ENCODE measurements at places on chromosomes 11 and 22. TPM values are rescaled to one million over a fixed set of nuclear protein-coding genes. Genes with fewer than 3 reads are reported as not detected.
A peak's percentile ranks its signal among the peaks of the same experiment; 100 is the strongest.

DNA sequence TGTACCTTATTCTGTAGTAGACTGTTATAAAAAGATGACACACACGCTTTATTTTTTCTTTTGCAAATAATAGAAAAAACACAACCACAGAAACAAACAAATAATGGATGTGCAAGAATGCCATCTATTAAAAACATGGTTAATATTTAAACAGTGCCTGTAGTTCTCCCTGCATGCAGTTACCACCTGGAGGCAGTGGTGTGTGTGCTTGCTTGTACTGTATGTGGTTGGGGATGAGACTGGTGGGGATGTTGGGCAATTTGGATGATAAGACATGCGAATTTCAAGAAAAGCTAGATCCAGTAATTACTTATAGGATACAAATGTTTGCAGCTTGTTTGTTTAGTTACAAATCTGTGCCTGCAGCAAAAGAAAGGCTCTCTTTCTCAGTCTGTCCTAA is 3.6 kb downstream of the C11orf87 start:
- DNase-seq: no peak

DNA sequence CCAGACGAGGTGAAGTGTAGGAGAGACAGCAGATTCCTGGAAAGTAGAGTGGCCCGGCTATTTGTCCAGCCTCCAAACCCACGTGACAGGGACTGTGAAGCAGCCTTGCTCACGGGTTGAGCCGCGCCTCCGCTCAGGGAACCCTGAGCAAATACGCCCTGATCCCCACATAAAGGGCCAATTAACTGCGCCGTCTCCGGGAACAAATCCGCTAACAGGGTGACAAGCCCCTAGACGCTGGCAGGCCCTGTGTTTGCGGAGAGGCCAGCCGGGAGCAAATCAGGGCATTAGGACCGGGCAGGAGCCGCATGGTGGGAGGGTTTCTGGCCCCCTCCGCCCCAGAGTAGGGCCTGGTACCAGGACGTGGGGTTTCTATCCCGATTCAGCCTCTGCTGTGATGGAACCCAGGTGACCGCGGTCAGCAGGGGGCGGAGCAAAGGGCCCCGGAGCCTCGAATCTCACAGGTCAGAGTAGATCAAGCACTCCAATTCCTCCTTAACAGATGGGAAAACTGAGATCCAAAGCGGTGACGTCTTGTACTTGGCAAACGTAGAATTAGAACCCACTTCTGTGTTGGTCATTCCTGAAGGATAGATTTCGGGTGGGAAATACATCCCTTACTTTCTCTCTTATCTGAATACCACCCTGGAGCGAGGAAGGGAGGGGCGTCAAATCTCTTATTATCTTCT is 2.0 kb upstream of the ROBO3 start:
- DNase-seq: peak; percentile 49

DNA sequence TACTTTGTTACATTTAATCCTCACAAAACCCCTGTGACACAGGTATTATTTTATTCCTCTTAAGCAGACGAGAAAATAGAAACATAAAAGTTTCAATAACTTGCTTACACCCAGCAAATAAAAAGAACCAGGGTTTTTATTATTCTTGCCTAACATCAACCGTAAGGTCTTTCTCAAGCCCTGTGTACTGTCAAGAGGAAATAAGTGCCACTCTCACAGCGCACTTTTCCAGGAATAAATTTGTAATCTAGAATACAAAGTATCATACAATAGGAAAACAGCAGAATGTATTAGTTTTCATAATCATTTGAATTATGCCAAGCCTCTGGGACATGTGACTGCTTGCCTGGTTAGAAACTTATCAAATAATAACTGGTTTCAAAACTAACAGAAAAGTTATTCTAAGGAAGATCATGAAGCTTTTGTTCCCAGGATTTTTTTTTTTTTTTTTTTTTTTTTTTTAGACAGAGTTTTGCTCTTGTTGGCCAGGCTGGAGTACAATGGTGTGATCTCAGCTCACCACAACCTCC is 7.4 kb downstream of the CCDC34 start:
- DNase-seq: no peak

The MS4A4E gene
- not detected for total RNA-seq

The MFNG gene
- 61.1 TPM for total RNA-seq

- DNase-seq: peak; percentile 59
These were observed 8.5 kb downstream of the ACAD8 start for GRCh38 chr11:134261626-134262488.

DNA sequence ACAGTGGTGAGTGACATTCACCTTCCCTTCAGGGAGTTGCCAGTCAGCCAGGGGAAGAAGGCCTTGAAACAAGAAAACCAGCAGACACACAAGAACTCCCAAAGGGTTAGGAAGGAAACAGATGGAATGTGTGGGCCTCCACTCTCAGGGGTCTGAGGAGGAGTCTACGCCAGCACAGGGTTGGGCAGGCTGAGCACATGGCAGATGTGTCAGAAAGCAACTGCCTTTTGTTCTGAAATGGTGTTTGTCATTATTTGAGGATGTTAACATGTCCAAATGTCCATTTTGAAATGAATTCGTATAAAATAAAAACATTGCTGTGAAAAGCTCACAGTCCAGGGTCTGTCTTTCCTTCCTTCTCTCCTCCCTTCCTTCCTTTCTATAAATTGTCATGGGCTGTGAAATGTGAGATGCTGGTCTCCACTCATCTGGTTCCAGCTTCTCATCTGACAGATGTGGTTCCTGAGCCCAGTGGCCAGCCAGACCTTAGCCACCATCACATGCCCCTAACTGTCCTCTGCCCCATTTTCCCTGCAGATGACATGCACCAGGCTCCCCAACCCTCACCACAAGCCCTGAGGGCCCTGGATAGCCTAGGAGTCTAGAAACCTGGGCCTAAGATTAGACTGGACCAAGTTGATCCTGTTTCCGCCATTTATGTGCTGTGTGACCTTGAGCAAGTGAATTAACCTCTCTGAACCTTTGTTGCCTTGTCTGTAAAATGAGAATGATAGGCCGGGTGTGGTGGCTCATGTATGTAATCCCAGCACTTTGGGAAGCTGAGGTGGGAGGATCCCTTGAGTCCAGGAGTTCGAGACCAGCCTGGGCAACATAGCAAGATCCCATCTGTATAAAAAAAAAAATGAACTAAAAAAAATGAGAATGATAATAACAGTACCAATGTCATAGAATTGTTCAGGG is 56.2 kb upstream of the CRYBB3 start:
- peak; percentile 51 for DNase-seq

DNA sequence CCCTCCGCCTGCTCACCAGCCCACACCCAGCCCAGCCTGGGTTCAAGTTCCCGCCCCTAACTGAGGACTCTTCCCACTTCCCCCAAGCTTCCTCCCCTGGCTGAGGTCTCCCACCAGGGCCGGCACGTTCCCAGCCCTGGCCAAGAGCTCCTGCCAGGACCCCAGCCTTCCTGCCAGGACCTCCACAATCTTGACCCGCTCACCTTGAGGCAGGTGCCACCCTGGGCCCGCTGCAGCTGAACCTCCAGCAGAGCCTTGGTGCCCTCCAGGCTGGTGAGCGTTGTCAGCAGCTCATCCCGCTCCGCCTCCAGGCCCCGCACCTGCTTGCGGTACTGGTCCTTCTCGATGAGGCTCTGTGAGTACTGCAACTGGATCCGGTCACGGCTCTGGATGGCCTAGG is 13.2 kb downstream of the CARD10 start:
- DNase-seq: no peak

DNA sequence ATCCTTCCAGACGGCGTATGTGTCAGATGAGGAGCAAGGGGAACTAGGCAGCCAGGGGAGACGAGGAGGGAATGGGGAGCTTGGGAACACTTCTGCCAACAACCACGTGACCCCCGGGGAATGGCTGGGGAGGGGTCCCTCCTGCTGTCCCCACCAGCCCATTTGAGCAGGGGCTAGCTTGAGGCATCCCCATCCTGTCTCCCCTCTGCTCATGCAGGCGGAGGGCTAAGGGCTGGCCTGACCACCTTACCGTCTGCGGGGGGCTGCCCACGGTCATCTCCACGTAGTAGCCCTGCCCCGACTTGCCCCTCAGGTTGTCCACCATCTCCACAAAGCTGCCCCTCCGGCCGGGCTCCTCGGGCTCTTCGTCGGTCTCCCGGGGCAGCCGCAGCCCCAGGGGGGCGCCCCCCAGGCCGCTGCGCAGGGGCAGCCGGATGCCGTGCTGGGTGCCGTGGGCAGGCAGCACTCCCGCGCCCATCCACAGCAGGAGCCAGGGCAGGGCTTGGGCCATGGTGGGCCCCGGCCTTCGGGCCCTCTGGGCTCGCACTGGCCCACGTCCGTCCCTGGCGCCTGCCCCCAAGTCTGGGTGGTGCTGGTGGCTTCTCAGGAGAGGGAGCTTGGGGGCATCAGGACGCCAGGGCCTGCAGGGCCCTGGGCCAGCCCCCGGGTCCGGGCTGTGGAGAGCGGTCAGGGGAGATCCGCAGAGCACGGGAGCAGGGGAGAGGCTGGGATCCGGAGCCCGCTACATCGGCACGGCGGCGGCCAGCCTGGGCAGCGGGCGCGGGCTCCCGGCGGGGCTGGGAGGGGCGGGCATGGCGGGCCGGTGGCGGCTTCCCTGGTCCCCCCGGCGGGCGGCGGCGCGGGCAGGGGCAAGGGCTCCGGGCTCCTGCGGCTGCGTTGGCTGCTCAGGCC is 515 bp downstream of the BACE1 start:
- DNase-seq: peak; percentile 23

The CERK gene
- 145 TPM for total RNA-seq

DNA sequence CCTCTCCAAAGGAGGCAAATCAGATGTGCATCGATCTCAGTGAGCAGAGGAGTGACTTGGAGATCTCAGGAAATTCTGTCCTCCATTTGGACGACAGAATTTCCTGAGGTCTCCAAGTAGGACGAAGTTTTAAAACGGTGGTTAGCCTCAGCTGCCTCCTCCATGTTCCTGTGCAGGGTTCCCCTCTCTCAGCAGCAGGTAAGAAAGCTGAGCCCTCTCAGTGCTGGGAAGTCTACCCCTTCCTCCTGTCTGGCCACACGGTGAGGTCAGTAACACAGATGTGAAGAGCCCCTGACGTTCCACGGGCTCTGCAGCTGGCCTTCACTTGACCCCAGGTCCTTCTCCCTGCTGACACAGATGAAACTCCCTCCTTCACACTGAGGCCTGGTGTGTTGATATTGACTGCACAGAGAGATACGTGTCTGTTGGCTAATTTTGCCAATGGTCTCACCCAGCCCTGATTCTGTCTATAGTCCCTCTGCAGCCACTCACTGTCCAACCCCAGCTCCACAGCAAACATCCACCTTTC is 607.4 kb upstream of the B3GAT1 start:
- no peak for DNase-seq

DNA sequence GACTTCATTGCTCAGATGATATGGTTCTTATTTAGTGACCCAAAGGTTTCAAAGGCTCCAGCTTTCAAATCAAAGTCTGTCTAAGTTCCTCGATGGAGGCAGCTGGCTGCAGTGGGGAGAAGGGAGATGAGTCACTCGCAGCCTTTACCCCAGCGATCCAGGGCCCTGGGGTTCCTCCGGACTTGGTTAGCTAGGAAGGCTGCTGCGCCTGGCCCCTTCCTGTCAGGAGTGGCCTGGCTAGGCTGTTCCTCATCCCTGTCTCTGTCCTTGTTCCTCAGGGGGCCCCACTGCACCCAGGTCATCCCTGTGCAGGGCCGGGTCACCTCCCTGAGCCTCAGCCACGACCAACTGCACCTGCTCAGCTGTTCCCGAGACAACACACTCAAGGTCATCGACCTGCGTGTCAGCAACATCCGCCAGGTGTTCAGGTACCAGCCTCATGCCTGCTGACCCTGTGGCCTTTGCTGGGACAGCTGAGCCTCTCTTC is 13.9 kb downstream of the ATG16L2 start:
- DNase-seq: no peak

GRCh38 chr22:50034126-50035081 is 21.8 kb upstream of the IL17REL start:
- DNase-seq: no peak

- peak; percentile 14 for DNase-seq
These were observed 869 bp upstream of the EIF4ENIF1 start for GRCh38 chr22:31490496-31490925.

GRCh38 chr11:130454491-130455252 is 6.2 kb downstream of the ADAMTS15 start:
- DNase-seq: no peak

DNA sequence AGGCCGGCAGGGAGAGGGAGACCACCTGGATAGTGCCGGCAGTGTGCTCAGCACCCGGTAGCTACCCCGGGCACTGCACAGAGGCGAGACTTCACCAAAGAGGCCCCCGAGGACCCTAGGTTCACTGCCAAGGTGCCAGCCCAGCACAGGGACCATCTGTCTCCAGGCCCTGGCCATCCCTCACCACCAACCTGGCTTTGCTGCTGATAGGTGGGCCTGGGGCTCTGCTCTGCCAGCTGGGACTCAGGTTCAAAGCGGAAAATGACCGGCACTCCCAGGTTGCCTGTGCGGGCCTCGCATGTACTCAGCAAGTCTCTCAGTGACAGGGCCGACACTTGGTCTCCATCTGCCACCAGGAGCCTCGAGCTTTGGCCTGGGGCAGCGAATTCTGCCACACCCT is 812.2 kb downstream of the BRD1 start:
- no peak for DNase-seq

DNA sequence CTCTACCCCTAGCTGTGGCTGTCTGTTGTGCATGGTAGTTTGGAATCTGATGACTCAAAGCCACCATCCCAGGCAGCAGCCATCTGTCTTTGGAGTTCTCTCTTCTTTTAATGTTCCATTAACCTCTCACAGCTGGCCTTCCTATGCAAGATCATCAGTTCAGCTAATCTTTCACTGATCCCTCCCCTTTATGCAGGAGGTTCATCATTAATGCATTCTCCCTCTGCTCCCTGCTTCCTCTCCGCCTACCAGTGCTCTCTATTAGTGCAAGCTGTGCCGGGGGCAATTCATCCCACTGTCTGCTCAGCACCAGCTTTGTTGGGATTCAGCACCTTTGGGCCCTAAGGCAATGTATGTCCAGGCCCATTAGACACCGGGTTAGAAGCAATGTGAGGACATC is 413.0 kb upstream of the LRRC4C start:
- DNase-seq: peak; percentile 47

DNA sequence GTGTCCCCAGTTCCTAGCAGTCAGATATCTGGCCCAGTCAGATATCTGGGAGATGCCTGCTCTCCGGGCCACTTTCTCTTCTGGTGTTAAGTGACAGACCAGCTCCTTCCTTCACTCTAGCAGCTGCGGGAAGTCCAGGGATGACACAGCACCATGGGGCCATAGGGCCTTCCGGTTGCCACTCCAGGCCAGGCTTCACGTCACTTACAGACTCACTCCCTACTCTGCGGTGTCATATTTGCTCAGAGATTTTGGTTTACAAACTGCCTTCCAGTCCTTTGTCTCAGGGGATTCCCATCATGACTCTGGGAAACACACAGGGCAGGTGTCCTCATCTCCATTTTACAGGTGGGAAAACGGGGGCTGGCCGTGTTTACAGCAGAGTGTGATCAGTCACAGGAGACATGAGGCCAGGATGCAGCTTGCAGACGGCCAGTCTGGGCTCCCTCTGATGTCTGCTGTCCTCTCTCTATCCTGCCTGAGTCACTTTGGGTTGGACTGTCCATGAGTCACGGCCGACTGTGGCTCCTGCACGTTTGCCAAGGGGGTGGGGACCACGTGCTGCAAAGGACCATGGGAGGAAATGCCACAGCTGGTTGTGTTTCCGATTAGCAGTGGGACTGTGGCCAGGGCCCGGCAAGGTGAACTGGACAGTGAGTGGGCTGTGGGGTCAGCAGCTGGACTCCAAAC is 8.2 kb upstream of the TBC1D22A start:
- no peak for DNase-seq
